ENCODE measurements at places on chromosomes 3 and 15. TPM values are rescaled to one million over a fixed set of nuclear protein-coding genes. Genes with fewer than 3 reads are reported as not detected.
A peak's percentile ranks its signal among the peaks of the same experiment; 100 is the strongest.

DNA sequence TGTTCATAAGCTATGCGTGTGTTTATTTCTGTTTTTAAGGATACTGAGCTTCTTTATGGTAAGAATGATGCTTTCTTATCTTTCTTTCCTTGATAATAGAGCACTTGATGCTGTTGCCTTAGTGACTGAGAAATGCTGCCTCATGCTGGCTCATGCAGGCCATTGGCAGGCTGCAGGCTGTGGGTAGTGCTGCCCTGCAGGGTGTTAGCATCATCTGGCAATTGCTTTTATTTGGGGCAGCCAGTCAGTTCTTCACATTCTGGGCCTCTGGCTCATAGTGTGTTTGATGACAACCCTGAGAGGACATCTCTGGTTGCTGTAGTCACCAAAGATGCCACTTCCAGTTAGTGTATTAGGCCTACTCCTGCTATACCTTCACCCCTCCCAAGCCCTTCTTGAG is 66.2 kb upstream of the ONECUT1 start:
- no peak for DNase-seq

- DNase-seq = peak; percentile 59
These were observed 10.4 kb upstream of the RTP1 start for GRCh38 chr3:187186801-187187421.

DNA sequence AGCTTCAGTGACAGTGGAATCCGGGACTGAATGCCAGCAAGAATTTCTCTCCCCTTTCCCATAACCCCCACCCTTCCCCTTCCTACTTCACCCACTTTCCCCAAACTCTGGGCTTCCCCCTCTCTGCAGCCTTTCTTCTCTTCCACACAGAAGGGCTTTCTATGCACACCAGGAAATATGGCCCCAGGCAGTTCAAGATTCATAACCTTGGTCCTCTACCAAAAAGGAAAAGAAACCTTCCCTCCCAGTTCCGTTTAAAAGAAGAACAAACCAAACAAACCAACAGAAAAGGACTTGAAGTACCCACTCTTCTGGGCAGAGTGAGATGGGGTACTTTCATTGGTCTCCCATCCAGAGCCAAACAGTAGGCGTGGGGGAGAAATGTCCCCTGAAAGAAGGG is 68.8 kb upstream of the ABHD2 start:
- no peak for DNase-seq

DNA sequence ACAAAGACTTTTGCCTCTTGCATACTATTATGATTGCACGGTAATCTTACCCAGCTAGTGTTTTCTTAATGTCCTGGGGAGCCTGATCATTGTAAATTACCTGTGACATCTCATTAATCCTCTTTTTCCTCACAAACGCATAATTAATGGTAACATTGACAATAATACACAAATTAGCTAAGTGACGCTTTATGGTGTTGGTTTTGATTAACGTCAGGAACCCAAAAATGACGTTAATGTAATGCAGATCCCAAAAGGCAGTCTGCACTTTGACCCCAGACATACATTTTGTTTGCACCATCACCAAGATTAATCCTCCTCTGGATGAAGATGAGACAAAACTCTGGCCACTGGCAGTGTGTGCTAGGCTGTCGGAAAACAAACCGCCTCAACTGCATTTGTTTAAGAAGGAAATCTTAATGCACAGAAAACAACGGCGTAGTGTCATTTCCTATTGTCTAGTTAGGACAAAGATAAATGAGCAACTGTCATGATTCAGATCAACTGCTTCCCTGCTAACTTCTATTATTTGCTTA is 83.9 kb upstream of the CDIN1 start:
- DNase-seq = no peak

Gene TGM5
- total RNA-seq = not detected

Gene FOXB1
- not detected for total RNA-seq

DNA sequence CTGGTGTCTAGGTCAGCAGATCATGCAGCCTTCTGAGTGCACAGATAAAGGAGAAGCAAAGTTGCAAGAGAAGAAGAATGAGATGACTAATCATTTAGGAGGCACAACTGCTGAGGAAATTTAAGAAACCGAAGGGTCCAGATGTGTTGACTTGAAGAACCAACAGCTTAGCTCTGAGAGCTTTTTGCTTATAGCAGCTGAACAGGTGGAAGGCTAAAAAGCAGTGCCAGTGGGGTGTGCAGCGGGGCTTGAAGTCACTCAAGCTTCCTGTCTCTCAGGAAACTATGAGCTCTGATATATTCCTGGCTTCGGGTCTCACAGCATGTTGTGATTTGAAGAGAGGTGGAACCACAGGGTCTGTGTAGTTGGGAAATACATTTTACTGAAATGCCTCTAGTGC is 305.7 kb downstream of the RYR3 start:
- no peak for DNase-seq

GRCh38 chr3:42497009-42497731 is 5.3 kb upstream of the VIPR1 start:
- DNase-seq = peak; percentile 22

- peak; percentile 70 for DNase-seq
These were observed 22.3 kb downstream of the OSBPL10 start for GRCh38 chr3:31958701-31959152.

Gene LTK
- total RNA-seq = 25.2 TPM

GRCh38 chr15:42549032-42549491 is 424 bp downstream of the HAUS2 start:
- no peak for DNase-seq

GRCh38 chr15:45458746-45459403 is 63.7 kb downstream of the SLC30A4 start:
- peak; percentile 84 for DNase-seq

Data from stomach (tissue), 19 donors.